ENCODE measurements at places on chromosomes 6 and 20.

DNA sequence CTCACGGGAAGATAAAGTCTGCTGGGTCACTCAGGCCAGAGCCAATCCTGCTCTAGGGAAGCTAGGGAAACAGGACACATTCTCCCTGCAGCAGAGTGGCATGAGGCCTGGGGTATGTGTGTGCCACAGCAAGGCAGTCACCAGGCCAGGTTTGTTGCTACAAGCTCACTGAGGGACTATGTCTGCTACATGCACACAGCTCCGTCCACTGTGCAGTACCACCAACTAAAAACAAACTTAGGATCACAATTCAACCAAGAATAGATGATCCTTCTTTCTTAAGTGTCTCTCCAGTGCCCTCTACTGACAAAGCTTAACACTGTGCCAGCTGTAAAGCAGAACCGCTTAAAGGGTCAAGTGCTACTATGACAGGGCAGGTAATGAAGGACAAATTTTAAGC lies 192.5 kb downstream of the PTPRK start:
- no peak for DNase-seq

DNA sequence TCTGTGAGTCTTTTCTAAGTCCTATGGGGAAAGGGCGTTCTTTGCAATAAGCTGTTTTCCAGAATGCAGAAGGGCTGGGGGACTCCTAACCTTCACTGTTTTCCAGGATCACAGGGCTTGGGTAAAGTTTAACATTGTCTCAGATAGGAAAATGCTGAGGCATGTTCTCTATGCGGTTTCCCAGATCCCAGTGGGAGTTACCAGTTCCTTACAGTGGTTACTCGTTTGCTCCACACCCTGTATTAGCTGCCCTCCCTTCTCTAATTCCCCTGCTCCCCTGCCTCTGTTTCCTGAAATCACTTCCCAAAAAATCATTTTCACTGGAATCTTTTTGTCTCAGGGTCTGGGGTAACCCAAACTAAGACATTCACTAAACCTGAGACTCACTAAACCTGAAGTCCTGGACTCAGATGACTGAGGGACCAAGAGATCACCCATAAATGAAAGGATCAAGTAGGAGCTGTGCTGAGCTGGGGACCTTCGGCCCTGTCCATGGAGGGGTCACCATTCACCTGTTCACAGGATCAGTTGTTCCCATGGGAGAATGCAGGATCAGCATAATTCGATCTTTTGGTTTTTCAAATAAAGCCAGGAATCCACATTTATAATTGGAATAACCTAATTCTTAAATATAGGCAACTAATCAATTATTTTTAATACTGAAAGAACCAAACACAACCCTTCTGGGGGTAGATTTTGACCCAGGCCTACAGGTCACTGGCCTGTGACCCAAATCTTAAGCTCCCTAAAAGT lies 76.2 kb downstream of the ISM1 start:
- DNase-seq, result no peak

- DNase-seq, result no peak
Observed at GRCh38 chr6:75489025-75489424, 4.6 kb downstream of the FILIP1 start.

DNA sequence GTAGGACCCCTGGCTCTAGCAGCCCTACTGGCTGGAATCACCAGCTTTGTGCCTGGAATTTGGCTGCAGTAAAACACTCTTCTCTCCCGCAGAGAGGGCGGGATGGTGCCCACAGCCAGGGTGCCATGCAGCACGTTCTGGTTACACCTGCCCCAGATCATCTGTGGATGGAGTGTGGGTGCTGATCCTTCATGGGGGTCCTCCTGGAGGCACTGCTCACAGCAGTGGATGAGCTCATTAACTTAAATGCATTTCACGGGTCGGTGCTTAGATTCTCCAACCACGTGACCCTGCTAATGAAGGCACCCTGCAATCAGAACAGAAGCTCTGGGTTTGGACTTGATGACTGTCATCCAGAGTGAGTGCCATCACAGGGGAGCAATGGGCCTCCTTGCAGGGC lies 138.6 kb upstream of the AFDN start:
- DNase-seq, result no peak

DNA sequence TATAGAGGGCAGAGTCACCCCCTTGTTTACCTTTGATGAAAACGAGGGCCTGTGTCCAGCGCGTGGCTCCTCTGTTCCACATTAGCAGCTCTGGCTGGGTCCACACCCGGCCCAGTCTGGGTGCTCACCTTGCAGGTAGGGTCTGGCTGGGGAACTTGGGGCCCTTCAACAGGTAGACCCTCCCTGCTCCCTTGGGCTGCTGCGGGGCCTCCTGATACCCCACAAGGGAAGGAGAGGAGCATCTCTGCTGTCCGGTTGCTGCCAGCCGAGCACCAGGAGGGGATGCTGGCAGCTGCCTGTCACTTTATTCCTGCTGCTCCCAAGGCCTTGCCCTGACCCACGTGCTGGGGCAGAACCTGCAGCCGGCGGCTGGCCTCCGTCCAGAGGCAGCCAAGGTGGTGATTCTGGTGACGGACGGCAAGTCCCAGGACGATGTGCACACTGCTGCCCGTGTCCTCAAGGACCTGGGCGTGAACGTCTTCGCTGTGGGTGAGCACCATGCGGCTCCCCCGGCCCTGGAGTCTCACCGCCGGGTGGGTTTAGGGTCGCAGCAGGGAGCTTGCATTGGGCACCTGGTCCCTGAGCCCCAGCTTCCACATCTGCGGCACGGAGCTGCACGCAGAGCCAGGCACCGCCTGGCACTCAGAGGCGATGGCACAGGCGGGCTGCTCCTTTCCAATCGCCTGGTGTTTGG lies 15.4 kb downstream of the COL20A1 start:
- DNase-seq, result no peak

GRCh38 chr20:46749147-46749546 lies 39.7 kb downstream of the SLC2A10 start:
- DNase-seq, result no peak

GRCh38 chr6:36926708-36927513 lies 27.6 kb upstream of the PI16 start:
- DNase-seq, result no peak

DNA sequence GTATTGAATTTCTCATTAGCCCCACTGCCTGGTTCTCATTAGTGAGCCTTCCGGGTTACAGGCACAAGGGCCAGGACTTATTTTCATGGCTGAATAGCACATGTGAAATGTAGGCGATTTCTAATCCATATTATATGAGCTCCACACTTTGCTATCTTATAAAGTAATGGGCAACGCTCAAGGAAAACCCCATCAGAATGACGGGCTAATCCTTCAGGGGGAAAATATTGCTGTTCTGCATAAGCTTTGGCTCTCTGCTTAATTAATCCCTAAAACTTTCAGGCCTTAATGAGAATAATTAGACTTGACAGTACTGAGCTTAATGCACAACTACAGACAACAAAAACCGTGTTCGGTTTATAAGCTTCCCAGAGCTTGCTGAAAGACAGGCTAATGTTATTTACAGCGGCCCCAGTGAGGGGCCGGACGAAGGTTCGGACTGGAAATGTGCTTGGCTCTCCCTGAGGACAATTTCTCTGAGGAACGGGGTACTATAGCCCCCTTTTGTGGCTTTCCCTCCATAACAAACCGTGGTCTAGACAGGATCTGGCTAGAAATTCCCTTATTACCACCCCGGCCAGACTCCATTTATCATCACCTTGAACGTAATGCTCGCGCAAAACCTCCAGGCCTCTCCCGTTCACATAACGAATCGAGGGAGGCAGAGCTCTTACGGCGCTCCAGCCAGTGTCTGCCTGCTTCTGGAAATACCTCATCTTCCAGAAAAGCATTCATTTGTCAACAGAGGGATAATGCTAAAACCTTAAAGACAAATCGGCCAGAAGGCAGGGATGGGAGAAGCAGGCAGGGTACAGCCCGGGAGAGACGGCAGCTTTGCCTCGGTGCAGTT lies 164.5 kb downstream of the CD83 start:
- DNase-seq, result no peak
